ENCODE measurements at places on chromosomes 2 and 18.

DNA sequence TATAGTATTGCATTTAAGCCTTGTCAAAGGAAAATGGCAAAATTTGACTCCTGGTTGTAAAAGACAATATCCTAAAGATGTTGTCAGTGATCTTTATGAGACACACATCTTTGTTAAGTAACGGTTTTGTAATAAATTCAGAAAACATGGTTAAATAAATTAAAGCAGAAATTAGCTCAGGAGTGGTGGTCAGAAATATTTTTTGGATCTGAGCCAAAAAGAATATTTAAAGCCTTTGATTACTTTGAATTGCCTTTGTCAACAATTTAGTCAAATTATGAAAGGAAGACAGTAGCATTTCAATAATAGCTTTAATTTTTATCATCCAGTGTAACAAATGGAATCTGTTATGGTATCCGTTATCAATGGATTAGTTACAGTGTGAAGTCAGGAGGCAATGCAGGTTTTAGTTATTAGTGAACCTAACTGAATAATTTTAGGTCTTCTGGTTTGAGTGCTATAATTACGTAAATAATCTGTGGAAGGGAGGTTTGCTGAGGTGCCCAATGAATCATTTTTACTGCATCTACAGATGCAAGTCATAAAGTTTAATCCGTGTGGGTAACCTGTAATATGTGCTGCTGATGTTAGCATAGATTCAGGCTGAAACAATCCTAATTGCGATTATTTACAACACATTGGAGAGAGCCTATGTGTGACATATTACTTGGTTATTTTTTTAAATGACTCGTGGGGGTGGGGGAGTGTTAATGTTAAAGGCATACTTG lies 42.7 kb downstream of the SMAD4 start:
- DNase-seq, result no peak

- no peak for DNase-seq
These were observed 37.6 kb upstream of the PMAIP1 start for GRCh38 chr18:59861963-59862819.

- no peak for DNase-seq
These were observed 3.6 kb downstream of the MAB21L4 start for GRCh38 chr2:240892356-240892755.

- DNase-seq, result no peak
These were observed 98.4 kb downstream of the SCG2 start for GRCh38 chr2:223503746-223504145.

GRCh38 chr2:197925204-197925603 lies 120.8 kb downstream of the PLCL1 start:
- DNase-seq, result no peak

GRCh38 chr2:223607476-223607875 lies 5.3 kb upstream of the SCG2 start:
- DNase-seq, result no peak

DNA sequence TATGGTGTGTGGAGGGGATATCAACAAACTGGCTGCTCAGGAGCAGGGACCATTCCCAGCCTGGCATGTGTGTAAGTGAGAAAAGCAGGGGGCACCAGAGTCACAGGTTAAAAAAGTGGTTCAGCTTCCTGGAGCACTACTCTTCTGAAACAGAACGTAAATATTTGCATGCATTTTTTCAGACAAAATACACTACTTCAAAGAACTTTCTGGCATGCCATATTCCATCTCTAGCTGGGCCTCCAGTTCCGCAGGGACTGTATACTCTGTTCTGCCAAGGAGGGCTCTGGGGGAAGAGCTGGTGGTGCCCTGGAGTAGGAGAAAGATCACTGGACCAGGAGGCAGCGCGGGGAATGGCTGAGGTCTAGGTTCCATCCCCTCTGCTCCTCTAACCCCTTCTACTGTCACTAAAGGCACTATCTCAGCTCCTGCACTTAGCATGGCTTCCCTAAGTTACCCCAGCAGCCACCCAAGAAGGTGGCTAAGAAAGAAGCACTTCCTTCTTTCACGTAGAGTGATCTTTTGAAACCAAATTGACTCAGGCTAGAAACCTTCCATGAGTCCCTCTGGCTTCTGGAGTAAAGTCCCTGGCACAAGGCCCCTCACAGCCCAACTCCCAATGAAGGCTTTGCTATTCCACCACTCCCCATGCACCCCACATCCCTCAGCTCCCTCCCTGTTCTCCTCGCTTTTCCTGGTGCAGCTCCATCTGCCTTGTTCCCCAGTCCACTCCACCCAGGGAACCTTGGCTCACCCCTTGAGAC lies 57.6 kb upstream of the CABLES1 start:
- DNase-seq, result peak; percentile 58

DNA sequence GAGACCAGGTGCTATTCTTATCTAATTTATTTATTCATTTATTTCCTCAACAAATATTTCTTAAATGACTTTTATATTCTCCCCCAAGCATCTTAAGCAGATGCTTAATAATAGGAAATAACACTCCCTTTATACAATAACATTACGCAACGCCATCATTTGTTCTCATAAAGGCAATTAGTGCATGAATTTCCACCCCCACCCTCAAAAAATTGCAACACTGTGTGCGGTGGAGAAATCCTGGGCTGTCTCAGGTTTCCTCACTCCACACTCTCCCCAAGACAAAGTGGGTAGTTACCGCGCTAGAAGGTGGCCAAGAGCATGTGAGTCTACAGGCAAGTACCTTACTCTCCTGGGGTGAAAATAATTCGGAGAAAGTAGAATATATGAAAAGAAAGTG lies 37.0 kb upstream of the CTDP1 start:
- peak; percentile 88 for DNase-seq

GRCh38 chr2:144020047-144020446 lies 499.9 kb downstream of the ZEB2 start:
- DNase-seq, result no peak

- no peak for DNase-seq
These were observed 46.5 kb downstream of the EFEMP1 start for GRCh38 chr2:55877087-55877436.

- DNase-seq, result no peak
These were observed 15.6 kb downstream of the IMPA2 start for GRCh38 chr18:11996907-11997306.

GRCh38 chr2:228839421-228839876 lies 431.6 kb downstream of the PID1 start:
- no peak for DNase-seq

- no peak for DNase-seq
These were observed 1844.6 kb upstream of the PIK3C3 start for GRCh38 chr18:40110455-40110854.

GRCh38 chr18:45175511-45175910 lies 439.8 kb upstream of the SLC14A2 start:
- DNase-seq, result no peak

DNA sequence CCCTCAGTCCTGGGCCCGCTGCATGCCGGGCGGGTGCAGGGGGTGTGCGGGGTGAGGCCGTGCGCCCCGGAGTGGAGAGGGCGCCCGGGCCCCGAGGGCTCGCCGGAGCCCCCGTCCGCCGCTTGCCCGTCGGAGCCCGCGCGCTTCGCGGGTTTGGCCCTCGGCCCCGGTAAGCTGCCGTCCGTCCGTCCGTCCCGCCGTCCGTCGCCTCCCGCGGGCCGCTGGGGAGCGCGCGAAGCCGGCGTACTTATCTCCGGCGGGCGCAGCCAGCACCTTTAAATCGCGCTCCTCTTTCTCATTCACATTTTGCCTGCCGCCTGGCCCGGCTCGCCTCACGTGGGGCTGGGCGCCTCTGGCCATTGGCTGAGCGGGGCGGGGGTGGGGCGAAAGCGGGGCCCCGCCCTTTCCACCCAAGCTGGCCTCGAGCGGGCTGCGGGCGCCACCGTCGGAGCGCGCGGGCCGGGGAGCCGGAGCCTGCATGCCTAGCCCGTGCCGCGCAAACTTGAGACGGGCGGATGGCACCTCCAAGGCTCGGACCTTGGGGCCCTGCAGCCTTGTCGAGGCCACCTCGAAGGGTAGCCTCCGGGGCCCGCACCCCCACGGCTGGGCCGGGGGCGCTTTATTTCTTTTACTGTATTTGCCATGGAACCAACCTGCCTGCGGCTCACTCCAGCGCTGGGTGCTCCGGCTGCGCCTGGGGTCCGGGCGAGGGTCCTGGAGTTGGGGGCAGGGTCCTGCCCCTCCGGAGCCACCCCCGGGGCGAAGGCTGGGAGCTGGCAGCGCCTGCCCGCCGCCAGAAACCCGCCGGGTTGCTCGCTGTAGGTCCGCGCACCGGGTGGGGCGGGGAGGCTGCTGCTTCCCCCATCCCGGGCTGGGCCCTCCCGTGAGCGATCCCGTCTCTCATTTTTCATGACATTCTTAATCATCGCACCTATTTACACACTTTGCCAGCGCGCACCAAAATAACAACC lies at the start of gene GBX2:
TSS of gene GBX2 (minus strand) at position 277 of the 971 bp plus-strand sequence. CDS start 415 bp downstream, outside the sequence.
- DNase-seq, result no peak

GRCh38 chr2:228509021-228509420 lies 327.5 kb upstream of the SPHKAP start:
- DNase-seq, result no peak

- peak; percentile 79 for DNase-seq
These were observed 114.7 kb downstream of the TNS1 start for GRCh38 chr2:217887841-217888701.

DNA sequence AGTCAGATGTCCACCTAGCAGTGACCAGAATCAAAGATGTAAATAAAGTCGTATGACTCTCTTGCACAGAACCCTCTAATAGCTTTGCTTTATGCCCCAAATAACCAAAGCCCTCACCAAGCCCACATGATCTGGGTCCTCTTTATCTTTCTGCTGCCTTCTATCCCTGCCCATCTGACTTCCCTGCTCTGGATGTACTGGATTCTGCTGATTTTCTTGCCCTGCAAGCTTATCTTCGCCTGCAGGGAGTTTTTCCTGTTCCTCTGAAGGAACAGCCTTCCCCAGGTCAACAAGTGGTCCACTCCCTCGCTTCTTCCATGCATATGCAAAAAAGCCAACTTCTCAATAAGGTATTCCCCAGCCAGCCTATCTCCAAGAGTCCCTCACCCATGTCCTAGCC lies 18.7 kb downstream of the IL36B start:
- no peak for DNase-seq

DNA sequence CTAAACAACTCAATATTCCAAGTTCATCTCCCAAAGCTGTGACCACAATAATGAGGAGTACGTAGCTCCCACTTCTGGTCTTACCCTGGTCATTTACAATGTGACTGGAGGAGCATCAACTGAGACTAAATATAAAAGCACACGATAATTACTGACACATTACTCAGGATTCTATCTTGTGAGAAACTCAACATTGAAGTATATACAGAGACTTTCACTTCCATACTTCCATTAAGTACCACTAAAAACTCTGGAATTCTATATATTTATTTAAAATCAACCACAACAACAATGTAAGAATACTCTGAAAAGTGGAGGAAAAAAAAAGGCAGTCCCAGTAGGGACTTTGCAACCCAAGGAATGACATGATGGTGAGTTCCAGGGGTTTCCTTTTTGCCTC lies 61.4 kb downstream of the XDH start:
- DNase-seq, result no peak

DNA sequence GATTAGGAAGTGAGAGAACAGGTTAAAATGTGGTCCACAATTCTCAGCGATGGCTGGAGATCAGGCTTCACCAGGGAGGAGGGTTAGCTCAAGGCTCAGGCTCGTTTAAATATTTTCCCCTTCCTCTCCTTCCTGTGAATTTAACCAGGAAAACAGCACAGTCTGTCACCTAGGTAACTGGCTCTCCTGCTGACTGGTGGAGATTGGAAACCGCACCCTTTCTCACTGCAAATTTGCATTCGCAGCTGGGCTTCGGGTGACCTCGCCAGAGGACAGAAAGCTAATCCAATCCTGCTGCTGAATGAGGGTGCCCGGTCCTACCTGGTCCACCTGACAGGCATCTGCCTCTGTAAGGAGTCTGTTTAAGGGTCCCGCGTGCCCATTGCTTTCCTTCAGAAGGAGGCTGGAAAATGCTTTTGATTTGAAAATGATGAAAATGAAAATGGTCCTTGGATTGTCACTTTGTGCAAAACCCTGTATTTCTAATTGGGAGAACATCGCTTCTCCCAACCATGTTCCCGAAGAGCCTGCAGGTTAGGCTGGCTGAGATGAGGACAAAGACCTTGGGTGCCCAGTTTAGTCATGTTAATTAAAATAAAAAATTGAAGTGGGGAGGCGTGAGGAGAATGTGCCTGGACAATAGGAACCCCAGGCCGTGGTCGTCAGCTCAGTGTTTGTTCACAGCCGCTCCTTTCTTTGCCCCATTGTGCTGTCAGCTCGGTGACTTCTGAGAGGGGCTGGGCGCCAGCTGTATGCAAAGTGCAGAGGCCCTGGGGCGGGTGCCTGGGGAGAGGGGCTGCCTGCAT lies 43.4 kb upstream of the MTCL1 start:
- DNase-seq, result no peak

DNA sequence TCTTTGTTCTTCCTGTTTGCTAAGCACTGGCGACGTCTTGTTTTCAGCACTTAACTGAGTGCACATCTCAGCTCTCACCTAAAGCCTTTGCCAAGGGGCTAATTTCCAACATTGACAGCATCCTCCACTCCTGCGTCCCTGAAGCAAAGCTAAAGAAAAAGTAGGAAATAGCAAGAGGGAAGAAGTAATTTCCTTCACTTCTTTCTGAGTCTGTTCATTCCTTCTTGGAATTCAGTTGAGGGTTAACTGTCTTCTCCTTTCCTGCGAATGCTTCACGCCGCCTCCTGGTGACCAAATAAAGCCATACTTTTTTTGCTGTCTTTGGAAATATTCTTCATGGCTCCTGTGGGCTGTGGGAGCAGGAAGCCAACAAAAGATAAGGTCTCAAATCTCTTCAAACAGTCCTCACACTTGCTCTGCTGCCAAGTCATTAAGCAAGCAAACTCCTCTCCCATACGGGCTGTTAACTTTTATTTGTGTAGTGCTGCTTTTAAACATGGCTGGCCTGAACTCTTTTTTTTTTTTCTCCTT lies 100.9 kb downstream of the DPP10 start:
- peak; percentile 24 for DNase-seq

GRCh38 chr2:46259777-46260168 lies 37.4 kb upstream of the EPAS1 start:
- no peak for DNase-seq

GRCh38 chr2:111626037-111626864 lies 257.7 kb downstream of the ANAPC1 start:
- DNase-seq, result no peak

GRCh38 chr2:5691221-5691984 lies 781 bp upstream of the SOX11 start:
- no peak for DNase-seq

GRCh38 chr2:153055182-153055581 lies 336.8 kb downstream of the ARL6IP6 start:
- no peak for DNase-seq

Data from suppressor macrophage treated with lipopolysaccharide for 1 hour (primary cell).